Neural crest cell (in vitro differentiated cells): ENCODE measurements at places on chromosomes 13 and 19.

GRCh38 chr19:29804493-29804892 is 7.3 kb upstream of the CCNE1 start:
- no peak for DNase-seq
- H3K27ac ChIP-seq = no peak overlapping the region
- no peak overlapping the region for H3K4me3 ChIP-seq
- no peaks in the 10 kb centered on the region for H3K36me3 ChIP-seq

DNA sequence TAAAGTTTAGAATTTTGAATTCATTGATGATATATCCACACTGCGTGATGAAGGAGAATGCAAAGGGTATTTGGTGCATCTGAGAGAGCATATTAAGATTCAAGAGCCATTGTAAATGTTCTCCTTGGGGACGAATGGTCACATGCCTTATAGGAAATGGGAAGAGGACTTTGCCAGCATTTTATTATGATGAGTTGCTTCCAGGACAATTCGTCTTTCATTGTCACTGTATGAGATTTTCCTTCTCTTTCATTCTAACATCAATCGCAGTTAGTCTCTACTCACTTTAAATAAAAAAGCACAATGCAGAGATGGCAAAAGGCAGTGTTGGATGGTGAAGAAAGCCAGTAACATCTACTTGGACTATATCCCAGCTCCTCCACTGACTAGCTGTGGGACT is 21.4 kb downstream of the WDFY2 start:
- peaks cover 18% of the 10 kb centered on the region for H3K4me1 ChIP-seq
- no peak for DNase-seq
- H3K27ac ChIP-seq = no peak overlapping the region

DNA sequence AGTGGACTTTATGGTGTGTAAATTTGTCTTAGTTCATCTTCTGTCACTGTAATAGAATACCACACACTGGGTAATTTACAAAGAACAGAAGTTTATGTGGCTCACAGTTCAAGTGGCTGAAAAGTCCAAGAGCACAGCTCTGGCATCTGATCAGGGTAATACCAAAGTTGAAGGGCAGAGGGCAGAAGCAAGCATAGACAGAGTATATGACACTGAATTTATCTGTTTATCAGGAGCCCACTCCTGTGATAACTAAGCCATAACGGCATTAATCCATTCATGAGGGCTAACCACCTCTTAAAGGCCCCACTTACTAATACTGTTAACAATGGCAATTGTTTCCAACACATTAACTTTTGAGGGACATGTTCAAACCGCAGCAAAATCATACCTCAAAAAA is 4.0 kb upstream of the RFXAP start:
- no peak for DNase-seq
- H3K36me3 ChIP-seq = no peaks in the 10 kb centered on the region
- no peaks in the 10 kb centered on the region for H3K27me3 ChIP-seq
- H3K27ac ChIP-seq = no peak overlapping the region

GRCh38 chr13:95112883-95113282 is 188.4 kb downstream of the ABCC4 start:
- H3K27ac ChIP-seq = peak overlapping the region; percentile 60
- H3K4me1 ChIP-seq = peaks cover 42% of the 10 kb centered on the region
- H3K36me3 ChIP-seq = peaks cover 9% of the 10 kb centered on the region

- H3K27me3 ChIP-seq = no peaks in the 10 kb centered on the region
- DNase-seq = no peak
- no peak overlapping the region for H3K27ac ChIP-seq
- no peak overlapping the region for H3K4me3 ChIP-seq
- H3K36me3 ChIP-seq = no peaks in the 10 kb centered on the region
- H3K4me1 ChIP-seq = no peaks in the 10 kb centered on the region
Observed at GRCh38 chr13:40910324-40911050, 108.6 kb downstream of the ELF1 start.

DNA sequence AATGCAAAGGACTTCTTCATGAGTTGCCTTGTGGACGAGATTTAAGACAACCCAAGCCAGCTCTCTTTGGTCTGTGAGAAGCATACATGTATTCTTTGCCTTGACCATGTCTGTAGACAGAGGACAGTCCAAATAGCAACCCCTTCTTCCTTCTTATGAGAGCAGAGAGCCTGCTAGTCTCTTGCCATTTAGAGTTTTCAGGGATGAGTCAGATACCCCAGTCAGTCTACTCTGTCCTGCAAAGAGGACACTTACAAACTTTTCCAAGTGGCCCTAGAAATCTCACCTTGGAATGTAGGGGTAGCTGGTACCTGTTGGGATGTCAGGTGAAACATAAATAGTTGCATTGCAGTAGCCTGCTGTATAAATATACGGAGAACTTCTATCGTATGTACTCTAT is 36.7 kb downstream of the DNAJC3 start:
- no peaks in the 10 kb centered on the region for H3K27me3 ChIP-seq
- DNase-seq = no peak
- H3K4me3 ChIP-seq = no peak overlapping the region
- no peaks in the 10 kb centered on the region for H3K4me1 ChIP-seq
- H3K27ac ChIP-seq = no peak overlapping the region

- H3K27me3 ChIP-seq = no peaks in the 10 kb centered on the region
- H3K4me3 ChIP-seq = peak overlapping the region; percentile 85
- peaks cover 16% of the 10 kb centered on the region for H3K4me1 ChIP-seq
- DNase-seq = peak; percentile 39
- no peaks in the 10 kb centered on the region for H3K36me3 ChIP-seq
Observed at GRCh38 chr19:34254698-34255432, 511 bp downstream of the GARRE1 start.

DNA sequence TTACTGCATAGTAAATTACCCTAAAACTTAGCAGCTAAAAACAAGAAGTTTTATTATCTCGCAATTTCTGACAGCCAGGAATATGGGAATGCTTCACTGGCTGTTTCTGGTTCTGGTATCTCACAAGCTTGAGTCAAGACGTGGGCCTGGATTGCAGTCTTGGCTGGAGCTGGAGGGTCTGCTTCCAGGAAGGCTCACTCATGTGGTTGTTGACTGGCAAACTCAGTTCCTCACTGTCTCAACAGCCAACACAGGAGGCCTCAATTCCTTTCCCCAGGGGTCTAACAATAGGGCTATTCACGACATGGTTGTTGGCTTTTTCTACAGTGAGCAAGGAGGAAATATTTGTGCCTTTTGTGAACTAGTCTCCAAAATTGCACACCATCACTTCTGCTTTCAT is 146.3 kb downstream of the GPC5 start:
- peak; percentile 42 for DNase-seq
- H3K27me3 ChIP-seq = no peaks in the 10 kb centered on the region
- peaks cover 3% of the 10 kb centered on the region for H3K36me3 ChIP-seq
- H3K27ac ChIP-seq = no peak overlapping the region
- no peak overlapping the region for H3K4me3 ChIP-seq

DNA sequence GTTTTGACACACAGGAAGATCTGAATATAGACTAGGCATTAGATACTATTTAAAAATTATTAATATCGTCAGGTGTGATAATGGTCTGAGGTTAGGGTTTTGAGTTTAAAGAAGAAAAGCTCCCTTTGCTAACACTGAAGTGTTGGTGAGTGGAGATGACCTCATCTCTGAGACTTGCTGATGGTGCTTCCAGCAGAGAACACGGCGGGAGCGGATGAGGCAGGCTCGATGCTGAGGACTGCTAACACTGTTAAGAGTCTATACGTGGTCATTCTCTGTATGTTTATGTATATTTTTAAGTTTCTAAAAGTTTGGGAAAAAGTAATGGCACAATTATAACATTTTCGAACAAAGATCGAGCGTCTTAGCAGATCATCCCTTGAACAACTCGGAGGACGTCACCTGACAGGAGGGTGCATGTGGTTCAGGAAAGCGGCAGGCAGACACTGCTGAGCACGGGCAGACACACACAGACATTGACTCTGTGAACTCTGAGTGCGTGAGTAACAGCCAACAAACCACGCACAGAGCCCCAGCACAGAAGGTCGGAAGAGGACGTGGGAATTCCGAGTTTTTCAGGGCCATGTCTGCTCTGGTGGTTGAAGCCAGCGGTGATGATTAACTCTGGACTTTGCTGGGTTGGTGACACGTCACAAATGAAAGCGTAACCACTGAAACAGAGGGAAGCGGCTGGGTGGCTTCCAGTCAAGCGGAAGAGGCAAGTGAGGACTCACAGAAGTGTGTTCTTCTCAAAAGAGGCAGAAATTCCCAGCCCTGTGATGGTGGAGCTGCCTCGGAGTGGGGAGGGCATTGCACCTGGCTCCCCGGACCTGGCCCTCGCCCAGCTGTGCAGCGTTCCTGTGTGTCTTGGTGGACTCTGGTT is 91.9 kb upstream of the TEX29 start:
- H3K27me3 ChIP-seq = no peaks in the 10 kb centered on the region
- H3K4me1 ChIP-seq = peaks cover 1% of the 10 kb centered on the region
- peaks cover 13% of the 10 kb centered on the region for H3K36me3 ChIP-seq
- no peak for DNase-seq
- H3K4me3 ChIP-seq = no peak overlapping the region
- peak overlapping the region; percentile 60 for H3K27ac ChIP-seq

- no peak overlapping the region for H3K27ac ChIP-seq
- H3K4me1 ChIP-seq = no peaks in the 10 kb centered on the region
- no peak for DNase-seq
- H3K27me3 ChIP-seq = no peaks in the 10 kb centered on the region
- no peak overlapping the region for H3K4me3 ChIP-seq
- no peaks in the 10 kb centered on the region for H3K36me3 ChIP-seq
Observed at GRCh38 chr13:22468045-22468444, 712.7 kb upstream of the SGCG start.

GRCh38 chr13:113933901-113934300 is 40.0 kb downstream of the C13orf46 start:
- DNase-seq = no peak
- no peak overlapping the region for H3K4me3 ChIP-seq
- H3K4me1 ChIP-seq = peaks cover 60% of the 10 kb centered on the region
- H3K27ac ChIP-seq = peak overlapping the region; percentile 91

DNA sequence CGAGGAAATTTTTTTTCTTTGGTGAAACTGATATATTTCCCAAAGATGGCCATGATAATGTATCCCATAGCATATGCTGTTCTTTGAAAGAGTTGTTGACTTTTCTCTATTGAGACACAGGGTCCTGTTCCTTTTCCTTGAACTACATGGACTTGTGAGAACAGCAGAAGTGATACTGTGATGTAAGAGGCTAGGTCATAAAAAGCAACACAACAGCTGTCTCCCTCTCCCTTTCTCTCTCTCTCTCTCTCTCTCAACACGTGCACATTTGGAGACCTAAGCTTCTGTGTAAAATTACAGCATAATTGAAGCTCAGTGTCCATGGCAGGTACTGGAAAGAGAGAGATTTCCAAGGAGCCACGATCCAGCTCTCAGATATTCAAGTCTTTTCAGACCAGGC is 1712.4 kb downstream of the EFNB2 start:
- no peak overlapping the region for H3K27ac ChIP-seq
- no peak overlapping the region for H3K4me3 ChIP-seq
- H3K27me3 ChIP-seq = no peaks in the 10 kb centered on the region
- no peaks in the 10 kb centered on the region for H3K4me1 ChIP-seq
- no peaks in the 10 kb centered on the region for H3K36me3 ChIP-seq

DNA sequence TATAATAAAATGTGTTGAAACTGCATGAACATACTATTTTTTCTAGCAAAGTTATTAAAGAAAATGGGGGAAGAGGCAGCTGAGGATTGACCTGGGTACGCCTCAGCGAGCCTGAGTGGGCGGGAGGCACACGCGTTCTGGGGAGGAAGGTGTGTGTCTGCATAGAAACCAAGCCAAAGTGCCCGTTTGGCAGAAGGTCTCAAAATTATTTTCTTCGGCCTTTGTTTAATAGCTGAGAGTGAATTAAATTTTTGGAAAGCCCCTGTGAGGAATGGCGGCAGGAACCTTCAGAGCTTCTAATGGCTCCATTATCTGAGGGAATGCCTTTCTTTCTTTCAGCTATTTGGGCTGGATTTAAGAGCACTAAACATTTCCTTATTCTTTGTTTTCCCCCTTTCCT is 5.2 kb downstream of the ZIC2 start:
- peaks cover 89% of the 10 kb centered on the region for H3K27me3 ChIP-seq
- H3K4me1 ChIP-seq = peaks cover 56% of the 10 kb centered on the region
- H3K36me3 ChIP-seq = peaks cover 12% of the 10 kb centered on the region
- no peak for DNase-seq

- peaks cover 3% of the 10 kb centered on the region for H3K27me3 ChIP-seq
- H3K36me3 ChIP-seq = peaks cover 5% of the 10 kb centered on the region
- peak overlapping the region; percentile 90 for H3K4me3 ChIP-seq
- peak; percentile 50 for DNase-seq
Observed at GRCh38 chr19:8609279-8610040, 1.1 kb downstream of the ADAMTS10 start.

DNA sequence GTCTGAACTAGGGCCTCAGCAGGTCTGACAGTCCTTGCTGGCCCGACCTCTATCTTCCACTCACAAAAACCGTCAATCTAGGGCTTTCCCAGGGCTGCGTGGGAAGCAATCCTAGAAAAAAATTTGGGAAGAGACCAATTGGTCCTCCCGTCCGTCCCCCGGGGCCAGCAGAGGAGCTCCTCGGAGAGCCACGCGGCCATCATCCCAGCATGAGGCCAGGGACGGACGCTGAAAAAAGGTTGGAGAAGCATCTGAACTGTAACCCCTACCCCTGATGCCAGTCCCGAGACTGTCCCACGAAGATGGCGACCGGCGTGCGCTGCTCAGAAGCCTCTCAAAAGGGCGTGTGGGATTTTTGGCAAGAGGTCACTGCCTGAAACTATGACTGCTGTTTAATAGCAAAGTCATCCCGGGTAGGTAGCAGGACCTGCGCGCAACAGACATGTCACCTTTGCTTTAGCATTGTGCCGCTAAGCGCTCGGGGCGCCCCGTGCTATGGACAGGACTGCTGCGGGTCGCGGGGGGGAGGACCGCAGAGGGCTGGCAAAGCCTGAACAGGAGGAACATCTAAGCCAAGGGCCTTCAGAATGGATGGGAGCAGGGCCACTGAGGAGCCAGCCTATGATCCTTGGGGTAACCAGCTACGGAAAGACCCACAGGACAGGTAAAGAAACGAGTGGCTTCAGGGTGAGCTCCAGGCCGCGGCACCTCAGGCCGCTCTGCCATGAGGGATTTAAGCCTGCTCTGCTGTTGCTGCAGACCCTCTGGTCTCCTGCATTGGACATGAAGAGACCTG is 10.6 kb downstream of the AKAP8 start:
- H3K4me3 ChIP-seq = no peak overlapping the region
- H3K36me3 ChIP-seq = peaks cover 9% of the 10 kb centered on the region
- no peak for DNase-seq
- H3K27me3 ChIP-seq = no peaks in the 10 kb centered on the region

DNA sequence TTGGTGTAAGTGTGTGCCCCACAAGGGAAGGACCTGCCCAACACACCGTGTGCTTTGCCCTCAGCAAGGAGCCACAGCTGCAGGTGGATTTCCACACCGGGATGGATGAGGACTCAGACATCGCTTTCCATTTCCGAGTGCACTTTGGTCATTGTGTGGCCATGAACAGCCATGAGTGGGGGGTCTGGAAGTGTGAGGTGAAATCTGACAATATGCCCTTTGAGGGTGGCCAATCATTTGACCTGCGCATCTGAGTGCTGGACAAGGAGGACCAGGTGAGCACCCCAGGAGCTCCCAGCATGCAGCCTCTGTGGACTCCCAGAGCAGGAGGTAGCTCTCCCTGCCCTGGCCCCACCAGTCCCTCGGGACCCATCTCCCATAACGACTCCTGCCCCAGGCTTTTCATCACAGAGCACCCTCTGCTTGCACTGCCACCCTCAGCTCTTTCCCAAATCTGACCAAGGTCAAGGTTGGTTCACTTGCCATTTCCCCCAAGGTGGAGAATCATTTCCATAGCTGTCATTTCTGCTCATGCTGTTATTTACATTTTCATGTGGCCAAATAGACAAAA is 13.2 kb upstream of the EID2 start:
- DNase-seq = no peak
- no peaks in the 10 kb centered on the region for H3K36me3 ChIP-seq
- no peak overlapping the region for H3K27ac ChIP-seq
- peaks cover 58% of the 10 kb centered on the region for H3K27me3 ChIP-seq

- no peak overlapping the region for H3K27ac ChIP-seq
- no peaks in the 10 kb centered on the region for H3K27me3 ChIP-seq
- H3K4me3 ChIP-seq = no peak overlapping the region
- DNase-seq = no peak
Observed at GRCh38 chr13:57511603-57512002, 119.9 kb upstream of the PCDH17 start.
